ENCODE measurements at places on chromosomes 7 and 10.

DNA sequence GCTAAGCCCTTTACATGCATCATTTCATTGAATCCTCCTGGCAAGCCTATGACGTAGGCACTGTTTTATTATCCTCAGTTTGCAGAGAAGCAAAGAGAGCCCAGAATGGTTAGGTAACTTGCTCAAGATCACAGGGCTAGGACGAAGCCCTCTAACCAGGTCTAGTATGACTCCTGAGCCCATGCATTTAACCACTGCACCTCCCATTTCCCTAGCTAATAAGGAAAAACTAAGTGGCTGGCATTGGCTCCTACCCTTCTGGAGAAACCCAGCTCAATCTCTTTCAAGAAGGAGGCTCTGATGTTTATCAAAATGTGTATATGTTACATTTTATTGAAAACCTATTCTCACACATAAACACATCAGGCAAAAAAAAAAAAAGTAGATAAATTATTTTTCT, 19.8 kb downstream of the MYOF start:
- DNase-seq: no peak

DNA sequence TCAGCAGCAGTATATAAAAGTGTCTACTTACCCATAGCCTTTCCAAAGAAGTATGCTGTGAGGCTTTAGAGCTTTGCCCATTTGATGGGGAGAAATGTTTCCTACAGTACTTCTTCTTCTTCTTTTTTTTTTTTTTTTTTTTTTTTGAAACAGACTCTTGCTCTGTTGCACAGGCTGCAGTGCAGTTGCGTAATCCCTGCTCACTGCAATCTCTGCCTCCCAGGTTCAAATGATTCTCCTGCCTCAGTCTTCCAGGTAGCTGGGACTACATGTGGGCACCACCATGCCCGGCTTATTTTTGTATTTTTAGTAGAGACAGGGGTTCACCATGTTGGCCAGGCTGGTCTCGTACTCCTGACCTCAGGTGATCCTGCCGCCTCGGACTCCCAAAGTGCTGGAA, 101.7 kb upstream of the TMEM26 start:
- DNase-seq: no peak

GRCh38 chr10:113007821-113008220, 57.8 kb downstream of the TCF7L2 start:
- DNase-seq: peak; percentile 22

DNA sequence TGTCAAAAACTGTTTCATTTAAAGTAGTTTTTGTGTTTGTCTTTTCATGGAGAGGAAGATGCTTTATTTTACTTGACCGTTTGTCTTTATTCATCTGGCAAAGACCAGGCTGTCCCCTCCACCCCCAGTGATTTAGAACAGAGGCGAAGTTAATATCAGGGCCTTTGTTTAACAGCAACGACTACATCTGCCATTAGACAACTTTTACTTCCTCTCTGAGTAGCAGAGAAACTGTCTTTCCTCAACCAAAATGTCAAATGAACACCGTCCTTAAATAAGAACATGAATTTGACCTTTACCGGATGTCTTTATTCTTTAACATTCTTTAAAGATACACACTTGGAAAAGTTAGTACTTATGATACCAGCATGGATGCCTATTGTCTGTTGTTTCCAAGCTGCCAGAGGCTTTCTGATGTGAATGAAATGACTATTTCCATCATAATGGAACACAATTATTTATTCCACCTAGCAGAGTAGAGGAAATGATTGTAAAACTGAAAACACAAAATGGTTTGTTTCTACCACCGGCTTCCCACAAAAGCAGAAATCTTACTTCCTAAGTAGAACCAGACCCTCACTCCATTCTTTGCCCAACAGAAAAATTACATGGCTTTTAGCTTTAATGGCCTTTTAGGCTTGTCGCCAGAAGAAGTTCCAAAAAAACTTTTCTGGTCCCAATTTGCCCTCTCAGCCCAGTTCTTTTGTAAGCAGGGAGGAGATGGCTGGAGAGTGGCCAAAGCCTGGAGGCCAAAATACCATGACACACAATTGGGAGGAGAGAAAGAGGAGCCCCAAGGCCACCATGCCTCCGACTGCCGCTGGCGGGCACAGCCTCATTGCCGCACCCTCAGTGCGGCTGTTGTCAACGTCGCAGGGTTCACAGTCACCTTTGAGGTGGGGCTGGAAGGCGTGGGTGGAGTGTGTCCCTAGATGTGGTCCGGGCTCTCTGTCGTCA, 168.5 kb downstream of the TEX36 start:
- DNase-seq: no peak

All from activated CD8-positive, alpha-beta T cell treated with anti-CD3 and anti-CD28 coated beads, Interleukin-2, amount 10 ng/mL, durations not matched to agents 7 days and 5 days (primary cell).